ENCODE measurements at places on chromosomes 2 and 18.

GRCh38 chr2:101778102-101778501, 80.6 kb downstream of the MAP4K4 start:
- DNase-seq: no peak

DNA sequence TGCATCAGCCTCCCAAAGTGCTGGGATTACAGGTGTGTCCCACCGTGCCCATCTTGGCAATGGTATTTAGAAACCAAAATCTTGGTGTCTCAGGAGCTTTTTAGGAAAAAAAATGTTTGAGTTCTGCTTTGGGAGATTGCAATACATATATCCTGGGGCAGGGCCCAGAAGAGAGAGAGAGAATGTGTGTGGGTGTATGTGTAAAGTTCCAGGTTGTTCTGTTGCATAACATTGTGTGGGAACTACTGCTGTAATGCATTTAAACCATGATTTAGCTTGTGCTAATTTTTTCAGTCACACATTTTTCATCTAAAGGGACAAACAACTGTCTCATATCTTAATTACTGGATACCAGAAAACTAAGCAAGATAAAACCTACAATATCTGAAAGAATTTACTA, 70.8 kb upstream of the NABP1 start:
- no peak for DNase-seq

- no peak for DNase-seq
Observed at GRCh38 chr18:67916097-67916496, 399.6 kb upstream of the DSEL start.

GRCh38 chr18:73552171-73552570, 595.5 kb downstream of the FBXO15 start:
- no peak for DNase-seq

DNA sequence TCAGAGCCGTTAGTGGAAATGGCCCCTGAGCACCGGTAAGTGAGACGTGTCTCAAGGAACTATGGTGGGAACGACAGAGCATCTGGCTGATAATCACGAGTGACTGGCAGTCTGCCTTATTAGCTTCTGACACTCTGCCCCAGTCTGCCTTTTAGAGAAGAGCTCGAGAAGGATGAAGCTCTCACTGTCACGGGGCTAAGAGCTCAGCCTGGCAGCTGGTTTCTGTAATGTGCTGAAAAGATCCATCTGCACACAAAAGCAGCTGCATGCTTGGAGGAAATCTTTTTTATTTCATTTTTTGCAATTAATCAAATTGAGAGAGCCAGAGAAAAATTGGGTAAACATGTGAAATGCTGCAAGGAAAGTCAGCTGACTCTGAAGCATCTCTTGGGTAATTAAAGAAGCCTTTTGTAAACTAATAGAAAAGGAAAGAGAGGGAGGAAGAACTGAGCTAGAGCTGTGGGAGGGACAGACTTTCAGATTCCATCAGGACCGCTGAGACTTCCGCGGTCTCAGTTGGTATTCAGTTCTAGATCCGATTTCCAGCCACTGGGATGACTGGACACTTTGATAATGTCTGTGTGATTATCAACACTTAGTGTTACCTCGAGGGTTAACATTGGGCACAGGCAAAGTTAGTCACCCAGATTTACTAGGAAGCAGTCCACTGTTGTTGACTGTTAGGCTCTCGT, 24.4 kb downstream of the MBP start:
- DNase-seq: no peak

DNA sequence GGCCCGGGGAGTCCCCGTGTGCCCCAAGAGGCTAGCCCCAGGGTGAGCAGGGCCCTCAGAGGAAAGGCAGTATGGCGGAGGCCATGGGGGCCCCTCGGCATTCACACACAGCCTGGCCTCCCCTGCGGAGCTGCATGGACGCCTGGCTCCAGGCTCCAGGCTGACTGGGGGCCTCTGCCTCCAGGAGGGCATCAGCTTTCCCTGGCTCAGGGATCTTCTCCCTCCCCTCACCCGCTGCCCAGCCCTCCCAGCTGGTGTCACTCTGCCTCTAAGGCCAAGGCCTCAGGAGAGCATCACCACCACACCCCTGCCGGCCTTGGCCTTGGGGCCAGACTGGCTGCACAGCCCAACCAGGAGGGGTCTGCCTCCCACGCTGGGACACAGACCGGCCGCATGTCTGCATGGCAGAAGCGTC, 16.9 kb upstream of the FAHD2A start:
- no peak for DNase-seq

- no peak for DNase-seq
Observed at GRCh38 chr2:226366920-226367319, 432.7 kb downstream of the IRS1 start.

DNA sequence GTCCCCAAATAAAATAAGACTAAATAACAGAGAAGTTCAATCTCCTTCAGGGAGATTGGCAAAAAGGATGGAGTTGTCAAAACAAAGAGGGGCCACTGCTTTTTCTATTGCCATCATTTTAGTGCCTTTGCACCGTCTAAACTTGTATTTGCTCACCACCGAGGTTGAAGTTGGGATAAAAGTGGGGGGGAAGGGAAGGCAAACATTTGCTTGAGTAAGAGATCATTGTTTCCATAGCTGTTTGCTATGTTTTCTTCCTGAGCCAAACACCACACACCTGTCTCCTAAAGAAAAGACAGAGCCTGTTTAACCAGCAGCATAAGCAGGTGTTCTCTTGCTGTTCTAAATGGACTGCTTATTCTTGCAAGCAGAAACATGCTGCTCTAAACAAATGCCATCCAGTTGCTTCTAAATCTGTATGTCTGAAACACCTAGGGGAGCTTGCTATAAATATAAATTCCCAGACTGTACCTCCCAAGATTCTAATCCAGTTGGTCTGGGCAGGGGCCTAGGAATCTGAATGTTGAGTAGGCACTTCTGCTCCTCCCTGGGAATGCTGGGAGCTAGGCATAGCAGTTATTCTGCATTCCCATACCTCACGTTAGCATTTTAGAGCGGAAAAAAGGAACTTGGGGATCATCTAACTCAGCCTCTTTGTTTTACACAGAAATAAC, 179.4 kb upstream of the ARL4C start:
- no peak for DNase-seq

- DNase-seq: no peak
Observed at GRCh38 chr2:5818961-5819600, 126.9 kb downstream of the SOX11 start.

- DNase-seq: no peak
Observed at GRCh38 chr2:150410809-150411208, 76.7 kb downstream of the RND3 start.

DNA sequence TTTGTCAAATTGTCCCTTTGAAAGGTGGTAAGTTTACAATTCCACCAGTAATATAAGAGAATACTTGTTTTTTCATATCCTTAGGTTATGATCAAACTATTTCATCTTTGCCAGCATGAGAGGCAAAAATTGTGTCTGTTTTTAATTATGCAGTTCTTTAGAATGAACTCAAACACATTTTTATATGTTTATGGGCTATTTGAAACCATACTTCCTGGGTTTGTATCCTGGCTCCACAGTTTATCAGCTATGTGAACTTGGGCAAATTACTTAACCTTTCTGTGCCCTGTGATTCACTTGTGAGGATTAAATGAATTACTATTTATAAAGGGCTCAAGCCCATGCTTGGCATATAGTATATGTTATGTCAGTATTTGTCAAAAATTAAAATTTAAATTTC, 109.4 kb downstream of the TANC1 start:
- DNase-seq: no peak

- no peak for DNase-seq
Observed at GRCh38 chr18:32803568-32803967, 30.7 kb upstream of the KLHL14 start.

GRCh38 chr2:219251656-219252055, 1.4 kb upstream of the TUBA4B start:
- no peak for DNase-seq

DNA sequence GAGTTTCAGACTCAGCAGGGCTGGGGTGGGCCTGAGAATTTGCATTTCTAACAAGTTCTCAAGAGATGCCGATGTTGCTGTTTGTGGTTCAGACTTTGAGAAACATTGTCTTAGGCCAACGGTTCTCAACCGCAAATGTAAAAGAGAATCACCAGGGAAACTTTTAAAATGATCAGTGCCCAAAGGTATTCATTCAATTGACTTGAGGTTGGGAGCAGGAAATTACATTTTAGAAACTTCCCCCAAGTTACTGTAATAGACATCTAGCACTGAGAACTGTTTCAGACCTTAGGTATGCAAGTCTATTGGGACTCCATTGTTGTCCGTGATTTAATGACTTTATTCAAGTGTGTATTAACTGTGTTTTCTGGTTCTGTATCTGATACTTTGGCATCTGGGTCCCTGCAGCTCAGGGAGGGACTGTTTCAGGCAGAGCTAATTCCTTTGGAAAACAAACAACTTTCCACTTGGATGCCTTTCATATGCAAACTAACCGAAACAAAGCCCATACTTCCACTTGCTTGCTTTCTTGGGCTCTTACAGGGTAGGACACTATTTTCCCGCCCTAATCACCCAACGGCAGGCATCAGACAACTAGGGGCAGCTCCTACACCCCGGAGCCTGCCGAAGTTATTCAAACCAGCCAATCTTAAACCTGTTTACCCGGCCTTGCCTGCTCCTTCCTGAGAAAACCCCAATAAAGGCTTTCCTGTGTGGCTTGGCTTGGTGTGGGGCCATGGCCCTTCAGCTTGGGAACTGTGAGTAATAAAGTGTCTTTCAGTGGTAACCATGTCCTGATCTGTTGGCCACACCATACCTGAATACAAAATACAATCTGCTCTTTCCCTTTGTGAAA, 97.6 kb downstream of the POLE4 start:
- no peak for DNase-seq

GRCh38 chr2:241641631-241642030, 4.1 kb downstream of the ATG4B start:
- DNase-seq: no peak

GRCh38 chr18:31162825-31163435, at the start of gene DSC1:
TSS of gene DSC1 (minus strand) at chr18:31162856. CDS start at chr18:31162594, 262 bp downstream.
- DNase-seq: no peak

- DNase-seq: no peak
Observed at GRCh38 chr2:12543978-12544558, 172.7 kb upstream of the TRIB2 start.

DNA sequence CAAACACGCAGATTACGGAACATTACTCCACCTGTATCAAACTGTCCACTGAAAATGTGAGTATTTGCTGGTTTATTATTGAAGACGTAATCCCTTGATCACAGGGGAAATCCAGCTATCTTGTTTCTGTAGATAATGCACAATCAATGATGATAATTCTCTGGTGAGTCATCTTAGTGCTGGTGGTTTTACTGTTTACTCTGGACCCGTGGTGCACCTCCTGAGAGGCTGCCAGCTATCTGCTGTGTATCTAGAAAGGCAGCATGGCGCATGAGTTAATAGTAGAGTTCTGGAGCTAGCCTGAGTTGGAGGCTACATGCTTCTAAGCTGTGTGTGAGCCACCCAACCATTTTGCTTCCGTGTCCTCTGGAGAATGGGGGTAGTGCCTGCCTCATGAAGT, 6.5 kb downstream of the NCAPH start:
- DNase-seq: no peak

- no peak for DNase-seq
Observed at GRCh38 chr2:226760412-226761194, 39.0 kb downstream of the IRS1 start.

DNA sequence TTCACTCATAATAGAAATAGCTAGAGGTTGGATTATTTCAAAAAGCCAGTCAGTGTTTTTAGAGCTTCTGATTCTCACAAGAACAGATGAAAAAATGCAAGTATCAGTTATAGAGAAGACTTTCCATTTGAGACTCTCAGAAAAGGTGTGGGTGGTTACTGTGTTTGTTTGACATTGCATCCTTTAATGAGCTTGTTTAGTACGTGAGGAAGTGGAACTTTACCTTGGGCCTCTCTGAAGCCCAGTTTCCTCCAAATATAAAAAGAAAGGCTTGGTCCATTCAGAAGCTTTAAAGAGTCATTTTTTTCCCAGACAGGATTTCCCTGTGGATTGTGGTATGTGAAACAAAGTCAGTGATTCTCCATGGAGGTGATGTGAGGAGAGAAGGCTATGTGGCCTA, 89.9 kb upstream of the RANBP2 start:
- no peak for DNase-seq

- DNase-seq: no peak
Observed at GRCh38 chr2:20012032-20012281, 511 bp downstream of the MATN3 start.

GRCh38 chr2:71792926-71793761, 339.8 kb downstream of the DYSF start:
- DNase-seq: no peak

DNA sequence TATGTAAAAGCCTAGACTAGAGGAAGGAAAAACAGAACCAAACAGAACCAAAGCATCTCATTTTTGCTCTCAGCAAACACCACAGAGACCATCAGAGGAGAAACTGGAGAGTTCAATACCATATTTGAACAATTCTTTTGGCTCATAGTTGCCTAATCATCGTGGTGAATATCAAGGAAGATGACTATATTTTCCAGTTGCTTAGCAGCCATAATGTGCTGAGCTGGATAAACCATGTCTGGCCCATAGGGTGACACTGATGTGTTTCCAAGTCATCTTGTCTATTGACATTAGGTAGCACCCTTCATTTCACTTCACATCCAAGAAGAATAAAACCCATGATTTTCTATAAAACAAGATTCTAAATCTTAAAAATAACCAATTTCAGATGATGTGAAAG, 5.9 kb upstream of the XRCC5 start:
- no peak for DNase-seq

DNA sequence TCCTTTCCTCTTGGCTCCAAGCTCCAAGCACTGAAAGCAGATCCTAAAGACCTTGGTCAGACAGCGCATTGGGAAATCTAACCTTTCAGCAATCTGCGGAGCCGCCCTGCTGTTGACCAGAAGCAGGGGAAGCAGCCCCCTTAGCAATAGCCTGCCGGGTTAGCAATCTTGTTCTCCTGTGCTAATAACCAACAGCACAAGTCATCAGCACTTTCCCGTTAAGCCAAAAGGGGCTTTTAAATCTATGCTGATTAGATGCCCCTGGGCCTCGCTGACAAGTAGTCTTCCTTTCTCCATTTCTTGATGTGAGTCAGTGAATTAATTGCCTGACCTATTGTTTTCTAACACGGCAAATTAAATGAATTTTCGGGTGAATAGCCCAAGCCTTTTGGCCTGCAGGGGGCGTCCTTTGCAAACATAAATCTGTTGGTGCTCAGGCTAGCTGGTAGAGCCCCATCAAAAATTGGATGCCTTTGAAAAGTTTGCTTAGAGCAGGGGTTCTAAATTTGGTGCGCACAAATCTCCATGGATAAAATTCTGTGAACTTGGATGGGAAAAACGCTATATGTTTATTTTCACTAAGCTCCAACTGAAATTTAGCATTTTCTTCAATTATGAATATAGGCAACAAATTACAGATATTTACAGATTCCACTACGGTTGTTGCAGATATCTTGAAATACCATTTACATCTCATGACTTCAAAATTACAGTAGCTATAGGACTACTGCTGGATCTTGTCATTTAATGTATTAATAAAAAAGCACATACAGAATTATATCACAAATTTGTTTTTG, 24.6 kb downstream of the MAIP1 start:
- DNase-seq: peak; percentile 76

DNA sequence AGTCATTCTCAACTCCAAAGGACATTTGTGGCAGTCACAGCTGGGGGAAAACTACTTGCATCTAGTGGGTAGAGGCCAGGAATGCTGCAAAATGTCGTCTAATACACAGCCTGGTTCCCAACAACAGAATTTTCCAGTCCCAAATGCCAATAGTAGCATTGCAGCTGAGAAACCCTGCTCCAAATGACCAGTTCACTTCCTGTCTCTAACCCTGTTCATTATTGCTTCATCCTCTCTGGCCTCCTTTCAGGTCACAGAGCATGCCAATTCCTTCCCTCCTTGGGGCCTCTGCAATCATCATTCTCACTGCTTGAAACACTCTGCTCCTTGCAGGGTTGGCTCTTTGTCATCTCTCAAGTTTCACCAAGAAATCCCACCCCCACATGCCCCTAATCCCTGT, 139.1 kb downstream of the IRS1 start:
- DNase-seq: no peak

- no peak for DNase-seq
Observed at GRCh38 chr2:242015108-242016065, 145.9 kb downstream of the RTP5 start.
